ENCODE measurements at places on chromosomes 13 and 19.

DNA sequence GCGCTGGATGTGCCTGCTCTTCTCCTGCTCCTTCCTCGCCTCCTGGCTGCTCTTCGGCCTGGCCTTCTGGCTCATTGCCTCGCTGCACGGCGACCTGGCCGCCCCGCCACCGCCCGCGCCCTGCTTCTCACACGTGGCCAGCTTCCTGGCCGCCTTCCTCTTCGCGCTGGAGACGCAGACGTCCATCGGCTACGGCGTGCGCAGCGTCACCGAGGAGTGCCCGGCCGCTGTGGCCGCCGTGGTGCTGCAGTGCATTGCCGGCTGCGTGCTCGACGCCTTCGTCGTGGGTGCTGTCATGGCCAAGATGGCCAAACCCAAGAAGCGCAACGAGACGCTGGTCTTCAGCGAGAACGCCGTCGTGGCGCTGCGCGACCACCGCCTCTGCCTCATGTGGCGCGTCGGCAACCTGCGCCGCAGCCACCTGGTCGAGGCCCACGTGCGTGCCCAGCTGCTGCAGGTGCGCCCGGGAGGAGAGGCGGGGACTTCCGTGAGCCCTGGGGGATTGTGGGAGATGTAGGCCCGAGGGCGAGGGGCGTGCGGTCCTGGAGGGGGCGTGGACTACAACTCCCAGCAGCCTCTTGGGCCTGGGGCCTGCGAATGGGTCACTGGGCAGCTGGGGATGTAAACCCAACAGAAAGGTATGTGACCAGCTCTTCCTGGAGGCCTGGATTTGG is 6.7 kb downstream of the KCNJ14 start:
- DNase-seq = no peak

- DNase-seq = no peak
Measured at GRCh38 chr13:75145927-75146326, 336.0 kb downstream of the TBC1D4 start.

GRCh38 chr13:32036757-32037156 is 5.2 kb downstream of the FRY start:
- no peak for DNase-seq

GRCh38 chr13:51804295-51805172 is 571 bp upstream of the DHRS12 start:
- DNase-seq = no peak

- DNase-seq = no peak
Measured at GRCh38 chr19:11473725-11474124, 7.1 kb downstream of the ELAVL3 start.

- DNase-seq = no peak
Measured at GRCh38 chr13:112059457-112060281, 7.3 kb upstream of the SOX1 start.

GRCh38 chr19:2856457-2857050 is 10.6 kb upstream of the ZNF556 start:
- no peak for DNase-seq

DNA sequence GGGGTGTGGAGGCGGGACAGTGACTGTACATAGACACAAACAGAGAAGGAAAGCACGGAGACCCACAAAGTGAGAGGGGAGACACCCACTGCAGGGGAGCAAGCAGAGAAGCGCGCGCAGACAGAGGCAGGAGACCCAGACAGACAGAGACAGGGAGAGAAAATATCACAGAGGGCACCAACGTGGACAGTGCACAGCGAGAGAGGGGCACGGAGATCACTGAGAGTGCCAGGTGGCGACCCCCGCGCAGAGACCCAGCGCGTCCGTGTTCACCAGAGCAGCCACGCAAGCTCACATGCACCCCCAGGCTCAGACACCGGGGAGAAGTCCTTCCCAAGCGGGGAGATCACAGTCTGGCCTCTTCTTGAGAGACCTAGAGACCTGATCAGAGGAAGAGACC is 1.4 kb upstream of the CACNG7 start:
- no peak for DNase-seq

- peak; percentile 10 for DNase-seq
Measured at GRCh38 chr19:37699057-37699456, 20.5 kb downstream of the ZNF607 start.

GRCh38 chr13:33328701-33329100 is 43.1 kb upstream of the STARD13 start:
- DNase-seq = no peak

Measured in HepG2 (cell line).